ENCODE measurements at places on chromosomes 2 and 18.

GRCh38 chr2:121203591-121204249, 81.3 kb downstream of the TFCP2L1 start:
- DNase-seq, result no peak

GRCh38 chr2:147659051-147659450, 185.8 kb upstream of the ACVR2A start:
- no peak for DNase-seq

DNA sequence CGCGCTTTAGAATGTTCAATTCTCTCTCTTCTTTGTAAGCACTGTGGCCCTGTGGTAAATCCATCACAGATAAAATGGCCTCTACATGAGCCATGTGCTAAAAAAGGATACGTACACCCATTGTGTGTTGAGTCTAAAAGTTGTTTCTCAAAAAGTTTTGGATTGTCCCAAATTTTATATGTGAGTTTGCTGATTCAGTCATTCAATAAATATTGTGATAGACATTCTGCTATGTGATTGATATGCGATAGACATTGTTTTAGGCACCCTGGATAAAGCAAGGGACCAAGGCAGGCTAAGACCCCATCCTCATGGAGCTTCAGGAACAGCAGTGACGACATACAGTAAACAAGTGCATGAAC, 53.5 kb downstream of the E2F6 start:
- DNase-seq, result no peak

DNA sequence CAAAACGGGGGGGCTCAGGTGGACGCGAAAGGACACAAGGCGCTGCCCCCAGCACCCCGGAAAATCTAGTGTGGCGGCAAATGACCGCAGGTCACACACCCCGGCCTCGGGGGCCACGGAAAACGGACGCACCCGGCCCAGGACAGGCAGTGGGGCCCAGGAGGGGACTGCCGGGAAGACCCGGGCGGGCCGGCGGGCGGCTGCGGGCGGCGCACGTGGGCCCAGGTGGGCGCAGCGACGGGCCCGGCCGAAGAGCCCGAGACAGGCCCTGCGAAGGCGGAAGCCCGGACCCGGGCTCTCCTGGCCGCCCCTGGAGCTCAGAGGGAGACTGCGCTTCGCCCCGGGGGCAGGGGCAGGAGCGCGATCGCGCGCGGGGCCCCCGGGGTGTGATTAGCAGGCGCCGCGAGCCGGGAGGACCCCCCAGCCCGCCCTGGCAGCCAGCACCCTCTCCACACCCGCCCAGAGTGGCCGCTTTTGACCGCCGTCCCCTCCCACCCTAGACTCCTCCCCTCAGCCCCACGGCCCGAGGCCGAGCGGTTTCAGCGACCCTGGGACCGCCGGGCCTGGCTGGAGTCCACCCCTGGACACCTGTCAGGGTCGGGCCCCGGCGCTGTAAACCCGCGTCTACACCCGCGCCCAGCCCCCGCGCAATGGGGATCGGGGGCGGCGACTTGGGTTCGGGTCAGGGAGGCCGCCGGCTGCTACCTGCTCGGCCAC, 773 bp downstream of the MBP start:
- DNase-seq, result no peak

- no peak for DNase-seq
Observed at GRCh38 chr2:217058791-217059755, 199.2 kb upstream of the TNP1 start.

DNA sequence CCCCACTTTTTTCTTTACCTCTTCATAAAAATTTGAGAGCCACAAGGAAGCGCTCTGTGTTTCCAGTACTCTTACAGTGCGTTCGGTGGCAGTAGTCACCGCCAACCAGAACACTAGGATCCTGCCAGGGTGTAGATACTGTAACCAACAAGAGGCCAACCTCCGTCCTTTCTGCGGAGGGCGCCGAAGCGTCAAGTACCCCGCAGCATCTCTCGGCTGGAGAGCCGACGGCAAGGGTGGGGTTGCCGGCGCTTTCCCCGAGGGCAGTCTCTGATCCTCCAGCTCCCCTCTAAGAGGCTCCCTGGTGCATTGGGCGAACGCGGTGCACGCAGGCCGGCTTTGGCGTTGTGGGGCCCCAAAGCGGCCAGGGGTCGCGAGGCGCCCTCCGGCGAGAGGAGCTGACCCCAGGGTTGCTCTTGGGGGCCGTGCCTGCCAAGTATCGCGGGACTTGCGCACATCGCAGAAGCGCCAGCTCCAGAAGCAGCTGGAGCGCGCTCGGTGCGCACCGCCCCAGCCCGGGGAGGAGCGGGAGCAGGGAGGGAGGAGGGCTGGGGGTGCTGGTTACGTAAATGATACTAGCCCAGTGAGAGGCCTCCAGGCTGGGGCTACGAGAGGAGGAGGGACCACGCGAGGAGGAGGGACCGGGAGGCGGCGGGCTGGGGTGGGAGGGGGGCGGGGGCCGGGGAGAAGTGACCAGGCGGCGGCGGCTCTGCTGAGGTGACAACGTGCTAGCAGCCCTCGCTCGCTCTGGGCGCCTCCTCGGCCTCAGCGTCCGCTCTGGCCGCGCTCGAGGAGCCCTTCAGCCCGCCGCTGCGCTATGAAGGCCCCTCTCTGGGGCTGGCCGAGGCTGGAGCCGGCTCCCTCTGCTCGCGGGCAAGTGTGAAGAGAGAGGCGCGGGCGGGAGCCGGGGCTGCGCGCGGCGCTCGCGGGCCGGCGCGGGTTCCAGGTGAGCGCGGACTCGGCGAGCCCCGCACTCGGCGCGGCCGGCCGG, at the start of gene GALNT13:
TSS of gene GALNT13 (plus strand) at position 692 of the 991 bp plus-strand sequence.
- DNase-seq, result peak; percentile 70

- no peak for DNase-seq
Observed at GRCh38 chr2:17076533-17076932, 410.9 kb upstream of the CYRIA start.

DNA sequence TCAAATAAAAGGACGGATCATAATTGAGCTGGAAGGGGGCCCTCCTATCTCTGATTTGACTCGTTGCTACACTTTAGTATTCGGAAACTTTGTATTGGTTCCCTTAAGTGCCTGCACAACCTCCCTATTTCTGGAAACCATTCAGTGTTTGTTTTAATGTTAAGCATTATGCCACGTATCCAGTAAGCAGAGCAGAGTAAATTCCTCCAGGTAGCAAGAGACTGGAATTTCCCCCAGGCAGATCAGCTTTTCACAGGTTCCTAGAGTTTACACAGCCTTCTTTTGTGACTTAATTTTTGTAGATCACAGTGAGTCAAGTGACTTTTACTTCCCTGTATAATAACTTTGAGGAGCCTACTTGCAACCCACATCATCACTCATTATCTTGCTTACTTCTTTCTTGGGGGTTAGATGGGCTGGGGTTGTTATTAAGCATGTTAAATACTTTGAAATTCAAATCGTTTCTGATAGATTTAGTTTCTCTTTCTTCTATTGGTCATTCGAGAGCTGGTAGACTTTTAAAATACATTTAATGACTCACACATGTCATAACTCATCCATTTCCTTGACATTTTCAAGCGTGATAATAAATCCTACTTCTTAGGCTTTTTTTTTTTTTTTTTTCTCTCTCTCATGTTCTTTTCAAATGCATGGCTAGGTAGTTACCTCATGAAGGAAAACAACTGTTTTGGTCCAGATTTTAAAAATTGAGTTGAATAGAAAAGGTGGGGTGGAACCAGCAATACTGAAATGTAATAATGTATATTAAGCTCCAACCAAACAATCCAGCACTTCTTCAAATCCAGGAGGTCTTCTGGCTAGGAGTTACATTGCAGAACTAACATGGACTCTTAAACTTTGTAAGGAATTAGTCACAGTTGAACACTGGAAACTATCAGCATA, 219.3 kb downstream of the NEDD4L start:
- no peak for DNase-seq

DNA sequence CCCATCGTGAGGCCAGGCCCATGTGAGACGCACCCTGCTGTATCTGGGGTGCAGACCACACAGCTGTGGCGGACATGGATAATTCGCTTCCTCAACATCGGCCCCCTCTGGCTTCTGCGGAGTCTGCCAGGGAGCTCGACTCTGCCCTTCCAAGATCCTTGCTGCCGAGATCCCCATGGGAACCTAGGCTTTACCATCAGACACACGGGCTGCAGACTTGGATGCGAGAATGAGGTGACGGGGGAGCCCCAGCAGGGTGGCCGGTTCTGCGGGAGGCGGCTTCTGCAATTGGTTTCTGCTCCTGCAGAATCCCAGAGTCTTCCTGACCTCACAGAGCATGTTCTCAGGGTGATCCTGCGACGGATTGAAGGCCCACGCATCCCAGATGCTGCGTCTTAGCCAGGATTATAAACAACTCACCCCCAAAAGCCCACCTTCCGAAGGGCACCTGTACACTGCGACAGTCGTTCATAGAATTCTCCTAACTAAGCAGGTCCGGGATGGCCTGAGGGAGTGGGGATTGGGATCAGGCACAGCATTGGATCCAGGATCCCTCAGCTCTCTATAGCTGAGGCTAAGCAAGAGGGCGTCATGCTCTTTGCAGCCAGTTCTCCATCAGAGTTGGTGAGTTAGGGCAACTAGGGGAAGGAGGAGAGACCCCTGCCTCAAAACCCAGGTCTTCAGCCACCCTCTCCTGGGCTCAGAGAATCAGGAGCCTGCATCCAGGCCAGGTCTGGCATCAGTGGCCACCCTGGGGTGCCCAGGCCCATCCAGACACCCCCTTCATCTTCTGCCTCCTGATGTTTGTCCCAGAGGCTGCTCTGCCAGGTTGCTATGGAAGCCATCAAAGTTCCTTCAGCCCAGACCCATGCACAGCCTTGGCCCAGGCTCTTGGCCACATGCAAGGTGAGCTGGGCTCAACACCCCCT, 74.7 kb upstream of the SNTG2 start:
- no peak for DNase-seq

- DNase-seq, result no peak
Observed at GRCh38 chr2:190320696-190321095, 1.1 kb upstream of the HIBCH start.

DNA sequence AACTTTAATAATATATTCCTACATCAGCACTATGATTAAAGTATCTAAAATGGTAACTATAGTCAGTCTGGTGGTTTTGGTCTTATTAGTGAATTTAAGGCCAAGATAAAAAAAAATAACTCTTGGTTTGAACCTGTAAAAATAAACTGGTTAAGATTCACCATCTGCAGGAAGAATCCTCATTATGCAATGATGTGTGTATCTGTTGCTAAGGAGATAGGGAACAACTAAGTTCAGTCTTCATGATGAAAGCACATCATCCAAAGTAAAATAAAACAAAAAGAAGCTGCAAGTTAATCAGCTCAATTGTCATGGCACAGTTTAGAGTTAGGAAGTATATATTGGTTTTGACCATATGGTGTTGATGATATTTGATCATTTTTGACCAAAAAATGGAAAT, 466.0 kb downstream of the NYAP2 start:
- no peak for DNase-seq

DNA sequence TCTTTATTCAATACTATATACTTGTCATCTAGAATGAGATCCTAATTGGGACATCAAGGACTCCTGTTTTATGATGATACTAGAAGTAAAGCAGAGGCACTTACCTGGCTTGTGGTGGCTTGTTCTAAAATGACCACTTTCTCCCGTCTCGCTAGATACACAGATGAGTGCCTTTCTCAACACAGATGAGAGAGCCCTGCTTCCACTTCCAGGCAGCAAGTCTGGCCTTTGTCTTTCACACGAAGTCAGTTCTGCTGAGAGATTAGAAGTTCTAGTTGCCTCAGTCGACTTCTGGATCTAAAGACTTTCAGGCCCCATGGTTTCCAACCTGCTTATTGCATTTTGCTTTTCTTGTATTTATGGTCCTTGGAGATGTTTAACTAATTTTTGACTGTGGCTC, 70.3 kb downstream of the PPP1R1C start:
- no peak for DNase-seq

DNA sequence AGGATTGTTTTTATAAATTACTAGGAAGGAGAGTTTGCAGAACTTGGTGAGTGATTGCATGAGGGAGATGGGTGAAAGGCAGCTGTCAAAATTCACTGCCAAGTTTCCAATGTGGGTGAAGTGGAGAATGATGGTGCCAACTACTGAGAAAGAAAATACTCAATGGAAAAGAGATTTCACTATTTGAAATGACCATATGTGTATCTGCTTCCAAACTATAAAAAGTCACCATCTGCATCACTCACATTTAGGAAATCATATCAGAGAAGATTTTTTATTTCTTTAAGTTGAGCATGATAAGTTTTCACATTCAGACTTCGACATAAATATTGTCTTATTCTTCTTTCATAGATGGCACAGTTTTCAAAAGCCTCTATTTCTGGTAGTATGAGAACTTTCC, 570.0 kb upstream of the DSEL start:
- DNase-seq, result no peak

DNA sequence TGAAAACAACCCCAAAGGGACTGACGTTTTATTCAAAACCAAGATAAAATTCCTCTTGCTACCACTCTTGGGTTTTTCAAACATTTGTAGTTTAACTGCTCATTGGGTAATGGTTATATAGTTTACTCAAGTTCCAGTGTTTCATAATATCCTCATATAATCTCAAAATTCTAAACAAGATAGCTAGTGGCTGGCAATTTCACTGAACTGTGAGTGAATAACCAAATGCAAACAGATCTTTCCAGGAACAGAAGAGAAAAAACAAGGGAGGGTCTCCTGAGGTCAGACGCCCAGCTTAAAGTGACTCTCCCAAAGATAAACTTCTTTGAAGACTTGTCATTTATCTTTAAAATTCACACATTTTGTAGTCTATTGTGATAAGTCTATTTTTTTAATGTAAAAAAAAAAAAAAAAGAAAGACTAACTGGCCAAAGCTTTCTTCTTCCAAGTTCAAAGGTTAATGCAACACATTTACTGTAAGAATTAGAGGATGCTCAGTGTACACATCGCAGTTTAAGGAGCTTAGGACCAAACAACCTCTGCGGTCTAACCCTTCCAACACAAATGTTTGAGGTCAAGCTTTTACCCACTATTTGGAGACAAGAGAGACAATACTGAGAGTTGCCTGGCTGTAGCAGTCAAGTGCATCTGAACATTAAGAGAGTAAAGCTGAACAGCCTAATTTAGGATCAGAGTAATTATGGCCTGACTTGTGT, 26.6 kb downstream of the LPIN2 start:
- no peak for DNase-seq

- DNase-seq, result no peak
Observed at GRCh38 chr2:43223521-43224001, 2.8 kb downstream of the ZFP36L2 start.

DNA sequence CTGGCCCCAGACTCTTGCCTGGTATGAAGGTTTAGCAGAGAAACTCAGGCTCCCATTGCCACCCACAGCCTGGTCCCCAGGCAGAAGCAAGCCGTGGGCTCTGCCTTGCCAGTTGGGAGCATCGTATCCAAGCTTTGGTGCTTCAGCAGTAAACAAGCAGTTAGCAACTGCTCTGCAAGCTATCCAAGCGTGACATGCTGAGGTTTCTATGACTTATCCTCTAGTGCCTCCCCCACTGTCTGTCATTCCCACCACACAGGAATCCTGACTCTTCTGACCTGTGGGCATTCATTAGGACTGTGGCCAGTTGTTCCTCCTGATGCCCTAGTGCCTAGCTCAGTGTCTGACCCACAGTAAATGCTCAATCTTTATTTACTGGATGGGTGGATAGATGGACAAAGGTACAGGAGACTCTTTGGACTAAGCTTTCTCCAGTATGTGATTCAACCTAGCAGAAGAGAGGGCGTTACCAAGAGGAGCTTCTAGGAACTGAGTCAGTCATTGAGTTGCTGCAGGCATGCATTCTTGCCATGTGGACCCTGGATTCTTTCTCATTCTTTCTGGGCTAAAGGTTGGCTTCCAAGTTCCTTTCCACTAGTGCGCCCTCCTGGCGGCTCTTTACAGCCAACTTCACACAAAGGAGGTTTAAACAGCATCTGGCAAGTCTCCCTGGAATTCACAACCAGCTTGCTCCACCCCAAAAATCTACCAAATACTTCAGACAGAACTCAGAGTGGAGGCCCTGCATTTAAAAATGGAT, 40.6 kb upstream of the MRPL19 start:
- peak; percentile 9 for DNase-seq
